Osteocyte (in vitro differentiated cells): ENCODE measurements at places on chromosomes 16 and 17. TPM values are rescaled to one million over a fixed set of nuclear protein-coding genes. Genes with fewer than 3 reads are reported as not detected.

- DNase-seq = no peak
These were observed 14.7 kb upstream of the XYLT2 start for GRCh38 chr17:50331085-50331791.

GRCh38 chr17:33642002-33642401 is 348.9 kb upstream of the ASIC2 start:
- no peak for DNase-seq

- DNase-seq = no peak
These were observed at the start of gene SEZ6L2 for GRCh38 chr16:29899516-29900101. SEZ6L2 (minus strand) TSS chr16:29899550; CDS start chr16:29899019, 531 bp downstream.

DNA sequence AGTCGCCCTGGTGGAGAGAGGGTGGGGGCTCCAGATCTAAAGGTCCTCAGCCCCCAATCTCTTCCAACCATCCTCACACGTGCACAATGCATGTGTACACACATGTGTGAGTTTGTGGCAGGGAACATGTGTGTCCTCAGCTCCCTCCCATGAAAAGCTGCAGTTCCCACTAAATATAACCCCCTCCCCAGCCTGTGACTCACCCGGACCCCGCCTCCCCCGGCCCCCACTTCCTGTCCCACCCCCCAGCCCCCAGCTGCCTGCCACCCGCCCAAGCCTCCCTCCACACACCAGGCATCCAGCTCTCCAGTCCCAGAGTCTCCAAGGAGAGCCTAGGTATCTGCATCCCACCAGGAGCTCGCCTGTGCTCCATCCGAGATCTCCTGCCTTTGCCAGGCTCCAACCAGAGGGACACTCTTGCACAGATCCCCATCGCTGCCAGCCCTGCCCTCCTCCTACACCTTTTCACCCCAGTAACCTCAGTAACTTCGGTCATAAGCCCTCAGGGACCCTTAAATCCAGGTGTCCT is 3.9 kb downstream of the DLG4 start:
- no peak for DNase-seq

GRCh38 chr17:55546991-55547664 is 35.9 kb upstream of the SMIM36 start:
- DNase-seq = no peak

DNA sequence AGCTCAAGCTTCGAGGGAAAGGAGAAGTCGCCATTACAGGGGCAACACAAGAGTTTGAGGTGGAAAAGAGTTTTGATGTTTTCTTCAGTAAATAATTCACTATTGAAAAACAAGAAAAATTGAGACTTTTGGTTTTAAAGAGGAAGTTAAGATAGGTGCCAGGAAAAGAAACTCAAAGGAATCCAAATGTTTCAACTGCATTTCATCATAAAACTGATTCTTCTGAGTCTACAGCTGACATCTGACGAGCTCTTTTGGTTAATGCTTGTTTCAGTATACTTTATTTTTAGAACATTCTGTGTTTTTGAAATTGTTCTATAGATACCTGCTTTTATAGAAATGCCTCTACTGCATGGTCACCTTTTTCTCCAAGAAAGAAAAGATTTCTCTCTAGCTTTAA is 54.0 kb downstream of the ERN1 start:
- DNase-seq = no peak

DNA sequence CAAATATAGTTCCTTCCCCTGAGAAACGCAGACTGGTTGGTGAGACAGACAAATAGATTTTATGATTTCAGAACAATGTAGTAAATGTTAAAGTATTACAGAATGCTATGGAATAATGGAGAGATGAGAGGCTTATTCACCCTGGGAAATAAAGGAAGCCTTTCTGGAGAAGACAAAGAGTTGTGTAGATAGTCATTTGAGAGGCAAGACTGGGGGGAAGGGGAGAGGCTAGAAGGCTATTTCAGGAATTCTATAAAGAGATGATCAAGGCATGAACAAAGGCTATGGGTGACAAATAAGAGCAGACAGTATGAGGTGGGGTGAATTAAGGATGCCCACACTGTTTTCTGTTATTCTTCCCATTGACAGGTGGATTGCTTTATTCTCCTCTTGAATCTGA is 211.4 kb downstream of the GRIN2A start:
- no peak for DNase-seq

The SLC5A10 gene
- total RNA-seq = not detected in 2 replicates

The CCL17 gene
- total RNA-seq = not detected in 2 replicates

The TBC1D3H gene
- total RNA-seq = not detected in 2 replicates

The ACE gene
- 0.91 and 1.1 TPM in 2 replicates for total RNA-seq
